H1 (cell line): ENCODE measurements at places on chromosomes 16 and 17. TPM values are rescaled to one million over a fixed set of nuclear protein-coding genes. Genes with fewer than 3 reads are reported as not detected.
A peak's percentile ranks its signal among the peaks of the same experiment; 100 is the strongest.

DNA sequence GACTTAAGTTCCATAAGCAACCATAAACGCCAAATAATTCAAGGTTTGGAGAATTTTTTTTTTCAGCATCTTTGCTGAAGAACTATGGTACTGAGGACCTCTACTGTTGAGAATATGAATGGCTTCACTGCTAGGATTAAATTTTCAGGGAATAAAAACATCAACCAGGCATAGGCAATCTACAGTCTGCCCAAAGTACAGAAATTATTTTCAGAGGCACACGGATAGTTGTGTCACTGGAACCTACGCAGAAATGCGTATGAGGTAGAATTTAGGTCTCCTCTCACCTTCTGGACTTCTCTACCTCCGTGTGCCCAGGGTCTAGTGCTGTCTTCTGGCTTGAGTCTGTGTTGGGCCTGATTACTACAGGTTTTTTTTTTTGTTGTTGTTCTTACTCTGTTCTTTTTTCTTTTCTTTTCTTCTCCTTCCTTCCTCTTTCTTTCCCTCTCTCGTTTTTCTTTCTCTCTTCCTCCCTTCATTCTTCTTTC is 39.7 kb downstream of the NACA2 start:
- H3K27ac ChIP-seq: no peak overlapping the region
- DNase-seq: no peak
- H3K36me3 ChIP-seq: no peaks in the 10 kb centered on the region
- H3K4me1 ChIP-seq: no peaks in the 10 kb centered on the region

The PKMYT1 gene
- polyA plus RNA-seq: 85.2 and 180 TPM in 2 replicates

DNA sequence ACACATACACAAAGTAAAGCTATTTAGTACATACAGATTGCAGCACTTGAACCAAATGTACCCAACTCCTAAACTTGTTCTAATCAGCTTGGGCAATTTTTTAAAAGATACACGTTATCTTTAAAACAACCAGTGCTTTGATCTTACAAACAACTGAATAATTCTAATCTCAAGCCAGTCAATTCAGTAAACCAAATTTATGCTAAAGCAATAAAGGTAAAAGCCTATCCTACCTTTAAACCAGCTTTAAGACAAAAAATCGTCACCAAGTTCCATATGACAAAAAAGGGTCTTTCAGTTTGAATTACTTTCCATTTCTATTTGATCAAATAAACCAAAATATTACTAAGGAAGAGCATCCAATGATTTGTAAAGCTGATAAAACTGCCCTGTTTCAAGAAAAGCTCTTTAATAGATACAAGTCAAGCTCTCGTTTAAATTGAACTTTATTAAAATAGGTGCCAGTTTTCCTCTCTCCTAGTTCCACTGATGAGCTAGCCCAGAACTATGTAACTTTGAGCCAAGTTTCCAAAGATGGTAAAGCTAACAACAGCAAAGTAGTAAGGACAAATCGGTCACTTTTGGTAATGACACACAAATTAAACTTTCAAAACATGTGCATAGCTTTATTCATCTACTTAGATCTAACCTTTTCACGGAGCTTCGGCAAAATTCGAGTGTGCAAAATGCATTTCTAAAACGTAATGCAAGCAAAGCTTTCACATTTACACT is 10.2 kb downstream of the CRYBA1 start:
- no peak overlapping the region for H3K4me3 ChIP-seq
- no peak overlapping the region for H3K27ac ChIP-seq
- H3K27me3 ChIP-seq: no peaks in the 10 kb centered on the region
- H3K4me1 ChIP-seq: no peaks in the 10 kb centered on the region

DNA sequence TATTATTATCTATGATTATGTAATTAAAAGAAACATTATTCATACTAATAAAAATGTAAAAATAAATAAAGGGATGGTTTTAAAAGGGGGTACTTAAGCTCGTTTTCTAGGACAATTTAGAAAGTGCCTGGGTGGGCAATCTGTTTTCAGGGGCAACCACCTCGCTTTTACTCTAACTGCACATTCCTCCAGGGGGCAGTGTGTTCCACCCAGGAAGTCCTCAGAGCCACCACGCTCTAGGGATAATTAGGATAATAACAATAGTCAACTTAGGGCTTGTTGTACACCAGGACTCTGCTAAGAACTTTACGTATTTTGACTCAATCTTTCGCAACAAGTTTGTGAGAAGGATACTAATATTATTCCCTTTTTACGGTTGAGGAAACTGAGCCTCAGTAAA is 396.7 kb upstream of the MAF start:
- H3K4me3 ChIP-seq: no peak overlapping the region
- DNase-seq: peak; percentile 60
- no peaks in the 10 kb centered on the region for H3K36me3 ChIP-seq
- no peaks in the 10 kb centered on the region for H3K27me3 ChIP-seq
- H3K27ac ChIP-seq: no peak overlapping the region

GRCh38 chr17:21379080-21379711 is 3.0 kb downstream of the KCNJ12 start:
- peaks cover 8% of the 10 kb centered on the region; the same call in 1 of the 2 replicates for H3K4me1 ChIP-seq
- H3K36me3 ChIP-seq: no peaks in the 10 kb centered on the region
- no peak overlapping the region for H3K4me3 ChIP-seq

The CD7 gene
- 0.83 and 1.8 TPM in 2 replicates for polyA plus RNA-seq

The CETP gene
- not detected in 2 replicates for polyA plus RNA-seq

DNA sequence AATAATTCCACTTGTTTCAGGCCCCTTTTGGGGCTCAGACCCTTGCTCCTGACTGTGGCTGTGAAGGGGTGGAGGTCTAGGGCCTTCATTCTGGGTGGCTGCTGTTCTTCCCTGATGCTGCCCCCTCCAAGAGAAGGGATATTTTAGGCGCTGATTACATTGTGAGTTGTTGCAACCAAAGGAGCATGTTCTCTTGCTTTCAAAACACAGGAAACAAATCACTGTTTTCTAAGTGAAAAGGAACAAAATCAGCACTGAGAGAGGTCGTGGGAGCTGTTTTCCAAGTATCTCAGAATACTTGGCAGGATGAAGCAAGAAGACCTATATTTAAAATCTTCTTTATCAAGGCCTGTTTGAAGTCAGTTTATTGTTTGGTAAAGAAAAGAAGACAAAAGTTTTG is 25.3 kb upstream of the SEC14L1 start:
- no peaks in the 10 kb centered on the region for H3K36me3 ChIP-seq
- no peaks in the 10 kb centered on the region for H3K27me3 ChIP-seq
- H3K27ac ChIP-seq: no peak overlapping the region

- H3K4me1 ChIP-seq: no peaks in the 10 kb centered on the region
- H3K27ac ChIP-seq: no peak overlapping the region
- no peak overlapping the region for H3K4me3 ChIP-seq
- no peaks in the 10 kb centered on the region for H3K36me3 ChIP-seq
- H3K27me3 ChIP-seq: no peaks in the 10 kb centered on the region; the same call in 1 of the 2 replicates
Measured at GRCh38 chr16:86171329-86171728, 272.4 kb downstream of the IRF8 start.

- no peaks in the 10 kb centered on the region for H3K36me3 ChIP-seq
- H3K27ac ChIP-seq: no peak overlapping the region
- H3K4me3 ChIP-seq: no peak overlapping the region
- no peaks in the 10 kb centered on the region for H3K4me1 ChIP-seq
- DNase-seq: no peak
- no peaks in the 10 kb centered on the region for H3K27me3 ChIP-seq
Measured at GRCh38 chr16:56909527-56909979, 22.4 kb upstream of the HERPUD1 start.

GRCh38 chr17:6843241-6843880 is 11.8 kb upstream of the TEKT1 start:
- H3K27me3 ChIP-seq: no peaks in the 10 kb centered on the region
- H3K4me3 ChIP-seq: no peak overlapping the region
- H3K4me1 ChIP-seq: no peaks in the 10 kb centered on the region
- no peak overlapping the region for H3K27ac ChIP-seq

The NAGPA gene
- polyA plus RNA-seq: 10.1 and 13.6 TPM in 2 replicates

- no peak overlapping the region for H3K4me3 ChIP-seq
- H3K27me3 ChIP-seq: no peaks in the 10 kb centered on the region
- no peaks in the 10 kb centered on the region for H3K36me3 ChIP-seq
- peak; percentile 66 for DNase-seq
- H3K4me1 ChIP-seq: peaks cover 8% of the 10 kb centered on the region
Measured at GRCh38 chr17:17663160-17664063, 17.8 kb upstream of the RAI1 start.

- peak overlapping the region; percentile 73; the same call in 1 of the 2 replicates for H3K4me3 ChIP-seq
- DNase-seq: peak; percentile 64
- no peaks in the 10 kb centered on the region for H3K4me1 ChIP-seq
- H3K27me3 ChIP-seq: peaks cover 31% of the 10 kb centered on the region
- H3K36me3 ChIP-seq: peaks cover 23% of the 10 kb centered on the region
- H3K27ac ChIP-seq: no peak overlapping the region
Measured at GRCh38 chr16:67149276-67150046, 1.3 kb downstream of the B3GNT9 start.

The HYDIN gene
- 1.1 and 1.3 TPM in 2 replicates for polyA plus RNA-seq

DNA sequence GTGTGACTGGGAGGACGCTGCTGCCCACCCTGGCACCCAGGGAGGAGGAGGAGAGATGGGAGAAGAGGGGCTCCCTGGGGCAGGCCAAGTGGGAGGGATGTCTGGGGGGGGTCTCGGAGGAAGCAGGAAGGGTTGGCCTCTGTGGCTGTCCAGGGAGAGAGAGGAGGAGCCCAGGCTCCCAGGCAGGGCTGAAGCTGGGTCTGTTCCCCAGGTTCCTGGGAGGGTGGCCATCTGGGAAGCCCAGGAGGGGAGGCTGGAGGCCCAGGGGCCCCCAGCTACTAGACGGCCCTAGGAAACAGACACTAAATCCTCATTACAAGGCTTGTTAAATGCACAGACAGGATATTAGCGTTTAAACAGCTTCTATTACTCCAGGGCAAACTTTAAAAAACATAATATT is 139.8 kb downstream of the ENGASE start:
- no peak overlapping the region for H3K27ac ChIP-seq
- no peaks in the 10 kb centered on the region for H3K27me3 ChIP-seq
- peaks cover 38% of the 10 kb centered on the region for H3K4me1 ChIP-seq
- DNase-seq: no peak

DNA sequence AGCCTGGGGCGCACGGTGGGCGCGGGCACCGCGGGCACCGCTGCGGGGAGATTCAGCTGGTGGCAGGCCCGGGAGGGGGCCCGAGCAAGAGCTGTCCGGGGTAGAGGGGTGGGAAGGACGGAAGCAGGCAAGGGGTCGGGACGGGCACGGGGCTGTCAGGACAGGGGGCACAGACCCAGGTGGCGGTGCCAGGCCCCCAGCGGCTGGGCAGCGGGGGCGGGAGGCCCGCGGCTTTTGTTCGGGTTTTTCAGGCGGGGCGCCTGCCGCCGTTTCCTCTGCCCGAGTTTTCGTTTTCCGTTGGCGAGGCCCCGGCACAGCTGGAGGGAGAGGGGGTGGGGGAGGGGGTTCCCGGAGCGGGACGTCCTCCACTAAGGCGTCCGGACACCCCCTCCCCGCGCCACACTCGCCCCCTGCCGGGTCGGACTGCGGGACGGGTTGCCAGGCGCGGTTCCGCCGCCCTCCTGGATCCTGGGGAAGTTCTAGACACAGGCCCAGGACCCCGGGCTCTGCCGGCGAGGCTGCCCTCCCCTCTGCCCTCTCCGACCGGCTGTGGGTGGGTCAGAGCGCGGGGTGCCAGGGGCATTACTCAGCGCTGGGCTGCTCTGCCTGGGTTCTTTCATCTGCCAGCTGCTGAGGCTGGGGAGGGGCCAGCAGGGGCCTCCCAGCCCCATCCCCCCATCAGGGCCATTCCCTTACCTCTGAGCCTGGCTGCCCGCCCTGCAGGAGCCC is 543 bp downstream of the ARHGAP23 start:
- H3K27me3 ChIP-seq: no peaks in the 10 kb centered on the region
- H3K4me1 ChIP-seq: peaks cover 27% of the 10 kb centered on the region
- H3K27ac ChIP-seq: no peak overlapping the region
- no peaks in the 10 kb centered on the region for H3K36me3 ChIP-seq

GRCh38 chr16:57112403-57113041 is 20.1 kb downstream of the CPNE2 start:
- no peaks in the 10 kb centered on the region for H3K36me3 ChIP-seq
- H3K27ac ChIP-seq: no peak overlapping the region
- DNase-seq: no peak
- peaks cover 8% of the 10 kb centered on the region; the same call in 1 of the 2 replicates for H3K4me1 ChIP-seq
- no peaks in the 10 kb centered on the region for H3K27me3 ChIP-seq

DNA sequence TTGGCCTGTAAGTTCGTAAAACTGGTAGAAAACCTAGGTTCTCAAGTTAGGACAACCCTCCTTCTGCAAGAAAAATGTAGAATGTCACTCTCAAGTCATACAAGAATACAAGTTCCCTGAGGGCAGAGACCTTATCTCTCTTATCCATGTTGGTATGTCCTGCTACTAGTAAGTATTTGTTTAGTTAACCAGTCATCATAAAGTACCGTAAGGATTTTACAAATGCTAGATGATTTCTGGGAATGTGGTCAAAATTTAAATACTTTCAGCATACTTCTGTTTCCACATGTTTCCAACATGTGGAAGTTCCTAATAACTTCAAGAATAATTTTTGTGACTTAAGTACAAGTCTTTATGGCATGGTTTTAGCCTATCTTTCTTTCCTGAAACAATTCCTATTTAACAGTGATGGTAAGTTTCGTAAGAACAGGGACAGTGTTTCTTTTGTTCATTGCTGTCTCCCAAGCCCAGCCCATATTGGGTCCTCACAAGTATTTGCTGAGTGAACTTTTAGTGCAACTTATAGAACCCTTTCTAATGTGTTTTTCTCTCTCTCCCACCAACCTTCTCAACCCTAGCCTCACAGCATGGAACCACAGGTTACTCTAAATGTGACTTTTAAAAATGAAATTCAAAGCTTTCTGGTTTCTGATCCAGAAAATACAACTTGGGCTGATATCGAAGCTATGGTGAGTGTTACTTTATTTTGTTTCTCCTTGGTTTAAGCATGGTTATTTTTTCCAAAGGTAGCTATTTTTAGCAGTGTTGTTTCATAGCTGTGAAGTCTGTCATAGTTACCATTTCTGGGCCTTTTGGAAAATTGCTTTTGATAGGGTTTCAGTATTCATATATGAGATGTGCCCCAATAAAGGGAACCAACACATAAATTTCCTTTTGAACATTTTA is 4.5 kb downstream of the NBR1 start:
- no peaks in the 10 kb centered on the region for H3K36me3 ChIP-seq
- H3K27me3 ChIP-seq: no peaks in the 10 kb centered on the region
- no peak for DNase-seq
- no peak overlapping the region for H3K27ac ChIP-seq

DNA sequence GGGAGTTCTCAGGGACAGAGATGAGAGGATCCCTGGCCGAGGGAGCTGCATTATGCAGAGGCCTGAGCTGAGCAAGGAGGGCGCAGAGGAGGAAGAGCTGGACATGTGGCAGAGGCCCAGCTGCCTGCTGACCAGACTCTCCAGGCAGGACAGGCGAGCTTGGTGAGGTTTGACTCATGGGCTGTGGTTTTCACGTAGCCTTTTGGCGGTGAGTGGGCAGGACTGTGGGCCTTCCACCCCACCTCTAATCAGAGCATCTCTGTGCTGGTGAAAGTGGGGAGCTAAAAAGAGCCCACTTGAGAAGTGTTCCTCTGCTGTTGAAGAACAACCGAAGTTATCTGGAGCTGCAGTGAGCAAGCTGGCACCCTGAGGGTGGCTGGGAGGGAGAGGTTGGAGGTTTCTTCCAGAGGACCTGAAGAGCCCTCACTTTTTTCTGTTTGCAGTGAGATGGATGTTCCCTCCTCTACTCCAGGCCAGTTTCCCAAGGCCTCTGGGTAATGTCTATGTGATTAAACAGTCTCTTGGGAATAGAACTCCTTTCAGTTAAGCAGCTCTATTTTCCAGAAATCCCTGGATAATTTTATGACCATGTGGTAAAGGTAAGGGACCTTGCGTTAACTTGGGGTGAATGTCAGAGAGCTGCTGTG is 11.9 kb downstream of the EPN2 start:
- no peaks in the 10 kb centered on the region for H3K36me3 ChIP-seq
- DNase-seq: no peak
- H3K4me3 ChIP-seq: no peak overlapping the region
- no peak overlapping the region for H3K27ac ChIP-seq
- H3K4me1 ChIP-seq: 0 out of 2 replicates have a peak, but pooled peaks cover 3% of the 10 kb centered on the region
- no peaks in the 10 kb centered on the region for H3K27me3 ChIP-seq
